ENCODE measurements at places on chromosomes 5 and 9.

DNA sequence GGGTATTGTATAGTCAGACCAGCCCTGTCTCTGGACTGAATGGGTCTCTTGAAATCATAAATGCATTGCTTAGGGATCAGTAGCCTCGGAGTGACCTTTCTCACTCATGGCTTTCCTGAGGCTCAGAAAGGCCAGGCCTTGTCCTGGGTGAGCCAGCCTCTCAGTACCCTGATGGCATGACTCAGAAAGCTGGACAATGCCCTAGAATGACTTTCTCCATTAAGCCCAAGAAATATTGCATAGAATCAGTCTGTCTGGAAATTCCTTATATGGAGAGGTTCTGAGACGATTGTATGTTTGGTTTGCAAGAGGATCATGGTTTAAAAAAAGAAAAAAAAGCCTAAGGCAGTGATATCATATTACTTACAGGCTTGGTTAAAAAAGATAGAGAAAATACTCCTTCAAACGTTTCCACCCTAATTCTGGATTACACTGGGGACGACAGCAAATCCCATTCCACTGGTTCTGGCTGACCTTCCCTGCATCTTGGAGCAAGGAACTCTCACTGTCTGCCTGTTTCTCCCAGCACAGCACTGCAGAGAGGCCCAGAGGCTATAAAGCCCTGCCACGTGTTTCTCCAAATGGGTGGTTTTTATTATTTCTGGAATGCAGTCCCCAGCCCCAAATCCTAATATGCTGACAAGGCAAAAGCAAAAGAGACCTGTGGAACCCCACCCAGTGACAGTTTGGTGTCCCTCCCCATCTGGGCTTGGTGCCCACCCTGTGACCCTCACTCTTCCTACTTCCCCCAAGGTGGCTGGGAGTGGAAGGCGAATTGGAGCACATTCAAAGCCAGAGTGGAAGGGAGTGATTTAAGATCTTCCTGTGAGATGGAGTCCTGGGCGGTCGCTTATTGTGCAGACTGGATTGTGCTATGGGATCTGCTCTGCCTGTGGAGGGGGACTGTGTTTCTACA lies 34.4 kb downstream of the MAP1B start:
- no peak for DNase-seq

DNA sequence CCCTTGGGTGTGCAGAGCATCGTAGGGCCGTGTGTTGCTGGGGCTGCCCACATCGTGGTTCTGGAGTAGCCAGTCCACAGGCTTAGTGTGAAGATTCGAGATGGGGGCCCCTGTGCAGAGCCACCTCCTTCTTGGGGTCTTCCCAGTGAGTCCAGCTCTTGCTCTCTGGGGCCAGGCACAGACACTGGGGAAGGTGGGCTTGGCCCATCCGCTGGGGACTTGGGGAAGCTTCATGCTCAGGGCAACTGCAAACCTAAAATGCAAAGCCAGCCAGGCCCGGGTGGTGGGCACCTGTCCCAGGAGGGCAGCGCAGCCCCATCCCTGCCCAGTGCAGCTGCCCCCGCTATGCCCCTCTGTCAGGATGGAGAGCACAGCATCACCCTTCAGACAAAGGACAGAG lies 46.4 kb upstream of the LRRC14B start:
- DNase-seq = peak; percentile 80

GRCh38 chr9:91843623-91844148 lies 106.3 kb downstream of the ROR2 start:
- no peak for DNase-seq

- no peak for DNase-seq
These were observed 37.3 kb upstream of the TJP2 start for GRCh38 chr9:69136779-69137178.

- no peak for DNase-seq
These were observed at the start of gene PCSK1 for GRCh38 chr5:96433066-96433447. Gene PCSK1, minus strand, starts transcription at chr5:96433248. Its CDS starts 206 bp downstream, at chr5:96433042.

- DNase-seq = no peak
These were observed 22.8 kb downstream of the PTCH1 start for GRCh38 chr9:95494022-95494415.

GRCh38 chr5:28355831-28356230 lies 1317.4 kb upstream of the CDH9 start:
- no peak for DNase-seq

DNA sequence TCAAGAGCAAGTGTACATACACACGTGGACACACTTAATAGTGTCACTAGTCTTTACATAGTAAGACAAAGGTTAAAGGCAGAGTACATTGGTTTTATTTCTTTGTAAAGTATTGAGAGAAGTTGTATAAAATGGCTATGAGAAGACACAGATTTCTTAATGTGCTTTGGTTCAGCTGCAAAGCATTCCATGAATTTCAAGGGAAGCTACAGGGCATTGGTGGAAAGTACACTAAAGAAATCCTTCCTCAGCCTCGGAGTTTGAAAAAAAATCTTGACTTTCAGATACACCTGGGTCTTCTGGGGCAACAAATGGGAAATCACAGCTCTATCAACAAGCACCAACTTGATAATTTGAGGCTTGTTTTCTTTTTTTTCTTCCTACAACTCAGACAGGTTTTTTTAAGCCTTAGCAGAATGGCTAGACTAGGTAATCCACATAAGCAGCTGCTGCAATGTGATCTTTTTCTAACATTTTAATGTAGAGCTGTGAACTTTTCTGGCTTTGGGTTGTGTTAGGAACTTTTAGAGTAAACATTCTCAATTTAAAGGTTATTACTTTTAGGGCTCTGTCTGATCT lies 140.4 kb upstream of the FST start:
- DNase-seq = no peak

Measured in lower leg skin (tissue), 4 donors.